D721Med (cell line): ENCODE measurements at places on chromosomes 6 and 20.

GRCh38 chr6:110655821-110656220 is 159.4 kb downstream of the CDK19 start:
- DNase-seq, result no peak

DNA sequence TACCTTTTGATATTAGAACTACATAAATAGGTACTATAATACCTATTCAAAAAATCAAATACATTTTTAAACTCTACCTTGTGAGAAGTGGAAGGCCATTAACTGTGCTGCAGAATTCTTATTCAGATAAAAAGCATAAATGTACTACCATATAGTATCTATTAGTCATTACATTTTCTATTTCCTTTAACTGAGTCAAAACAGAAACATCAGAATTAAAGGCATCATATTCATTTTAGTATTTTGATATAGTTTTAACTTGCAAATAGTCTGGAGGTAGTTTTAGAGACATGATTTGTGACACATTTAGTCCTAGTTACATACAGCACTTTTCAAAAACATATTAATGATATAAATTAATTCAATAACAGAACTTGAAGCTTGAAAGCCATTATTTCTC is 39.9 kb upstream of the TAB2 start:
- DNase-seq, result no peak

- no peak for DNase-seq
These were observed 37.3 kb downstream of the HECA start for GRCh38 chr6:139172151-139172550.

DNA sequence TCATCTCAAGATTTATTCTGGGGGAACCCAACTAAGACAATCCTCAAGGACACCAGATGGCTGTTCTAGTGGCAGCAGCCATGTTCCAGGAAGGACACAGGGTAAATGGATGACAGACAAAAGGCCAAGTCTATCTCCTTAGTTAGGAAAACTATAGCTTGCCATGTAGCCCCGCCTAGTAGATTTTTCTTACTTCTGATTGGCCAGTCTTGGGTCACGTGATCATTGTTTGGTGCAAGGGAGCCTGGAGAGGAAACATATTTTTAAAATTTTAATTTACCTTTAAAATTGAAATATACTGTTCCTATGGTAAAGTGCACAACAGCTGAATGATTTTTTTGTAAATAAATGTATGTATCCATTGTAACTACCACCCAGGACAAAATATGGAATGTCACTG is 4.4 kb upstream of the KCNS1 start:
- DNase-seq, result no peak
